ENCODE measurements at places on chromosomes 7 and 10.
A peak's percentile ranks its signal among the peaks of the same experiment; 100 is the strongest.

DNA sequence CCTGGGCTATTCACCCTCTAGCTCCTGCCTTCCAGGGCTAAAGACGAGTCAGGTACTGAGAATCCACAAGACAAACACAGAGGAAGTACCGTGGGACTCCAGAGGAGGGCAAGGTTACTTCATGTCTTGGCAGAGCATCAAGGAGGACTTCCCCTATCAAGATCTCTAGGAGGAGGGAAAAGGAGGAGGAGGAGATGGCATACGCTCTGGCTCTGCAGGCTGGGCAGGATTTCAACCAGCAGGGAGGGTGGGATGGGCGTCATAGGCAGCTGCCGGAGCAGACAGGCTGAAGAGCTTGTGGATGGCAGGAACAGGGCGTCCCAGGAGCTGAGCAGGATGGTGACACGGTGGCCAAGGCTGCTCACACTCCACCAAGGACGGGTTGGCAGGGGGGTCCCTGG, 21.3 kb downstream of the MDH2 start:
- no peak for DNase-seq

DNA sequence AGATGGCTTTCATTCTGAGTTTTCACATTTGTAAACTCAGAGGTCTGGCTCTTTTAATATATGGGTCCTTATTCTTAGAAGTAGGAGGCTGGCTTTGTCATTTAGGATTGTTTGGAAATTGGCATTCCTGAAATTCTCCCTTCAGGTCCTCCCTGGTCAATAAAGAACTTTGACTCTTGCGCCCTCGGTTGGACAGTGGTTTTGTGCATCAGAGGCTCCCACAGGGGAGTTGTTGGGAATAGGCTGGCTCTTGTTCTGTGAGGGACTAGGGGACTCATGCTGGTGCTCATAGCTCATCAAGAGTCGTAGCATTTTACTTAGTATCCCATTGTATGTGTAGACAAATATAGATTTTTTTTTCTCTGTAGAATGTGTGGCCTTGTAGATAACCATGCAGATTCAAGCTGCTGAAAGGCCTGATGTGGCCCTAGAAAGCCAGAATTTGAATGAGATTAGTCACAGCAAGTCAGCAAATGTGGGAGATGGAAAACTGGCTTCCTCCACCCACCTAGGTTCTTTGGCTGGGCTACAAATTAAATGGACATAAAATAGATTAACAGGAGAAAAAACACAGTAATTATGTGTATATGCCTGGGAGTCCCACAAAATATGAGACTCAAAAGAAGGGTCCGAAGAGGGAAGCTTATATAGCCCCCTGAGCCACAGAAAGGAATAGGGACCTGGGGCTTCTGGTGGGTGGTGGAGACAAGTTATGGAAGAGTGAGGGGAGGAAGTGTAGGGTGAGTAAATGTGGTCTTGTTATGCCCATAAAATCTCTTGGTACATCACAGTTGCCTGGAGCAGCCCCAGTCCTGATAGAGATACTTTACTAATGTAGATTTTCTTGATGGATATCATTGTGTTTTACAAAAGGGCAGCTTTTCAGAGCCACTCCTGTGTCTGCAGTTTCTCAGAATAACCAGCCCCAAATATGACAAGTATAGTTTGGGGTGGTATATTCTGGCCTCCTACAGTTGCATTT, 94.6 kb upstream of the BTBD16 start:
- DNase-seq = no peak

GRCh38 chr7:75628055-75628454, 110.7 kb downstream of the HIP1 start:
- DNase-seq = no peak

- no peak for DNase-seq
Observed at GRCh38 chr7:150842018-150842417, 10.3 kb upstream of the AOC1 start.

GRCh38 chr10:59838085-59838789, 68.1 kb downstream of the CCDC6 start:
- DNase-seq = no peak

DNA sequence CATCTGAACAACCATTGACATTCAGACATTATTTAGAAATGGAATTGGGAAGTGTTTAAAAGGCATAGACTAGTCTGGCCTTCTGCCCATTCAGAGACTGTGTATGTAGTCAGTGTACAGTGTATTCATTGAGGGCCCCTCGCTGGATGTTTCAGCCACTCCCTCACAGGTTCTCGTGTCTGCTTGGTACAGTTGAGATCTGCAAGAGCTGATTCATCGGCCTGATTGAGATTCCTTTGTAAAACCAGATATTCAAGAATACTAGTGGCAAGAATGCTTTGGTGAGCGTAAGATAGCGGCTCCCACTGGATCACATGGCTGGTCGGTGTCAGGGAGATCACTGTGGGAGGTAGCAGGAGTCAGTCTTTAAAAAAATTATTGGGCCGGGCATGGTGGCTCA, 119.5 kb downstream of the TCF7L2 start:
- no peak for DNase-seq

GRCh38 chr7:66348959-66349358, 143.8 kb downstream of the TPST1 start:
- DNase-seq = no peak

DNA sequence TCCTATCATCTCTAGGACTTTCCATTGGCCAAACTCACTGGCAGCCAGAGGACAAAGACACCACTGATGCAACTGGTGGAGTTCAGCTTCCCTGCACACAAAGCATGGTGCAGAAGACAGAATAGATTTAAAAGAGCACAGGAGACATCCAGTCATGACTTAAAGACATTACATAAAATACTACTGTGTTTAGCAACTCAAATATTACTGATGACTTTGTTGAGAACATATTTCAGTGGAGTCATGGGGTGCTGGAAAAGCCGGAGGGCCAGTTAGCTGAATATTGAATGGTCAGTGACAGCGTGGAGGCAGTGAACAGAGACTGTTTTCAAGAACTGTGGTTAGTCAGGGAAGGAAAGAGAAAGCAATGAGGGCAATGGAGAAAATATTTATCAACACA, 296.3 kb upstream of the NRP1 start:
- DNase-seq = no peak

DNA sequence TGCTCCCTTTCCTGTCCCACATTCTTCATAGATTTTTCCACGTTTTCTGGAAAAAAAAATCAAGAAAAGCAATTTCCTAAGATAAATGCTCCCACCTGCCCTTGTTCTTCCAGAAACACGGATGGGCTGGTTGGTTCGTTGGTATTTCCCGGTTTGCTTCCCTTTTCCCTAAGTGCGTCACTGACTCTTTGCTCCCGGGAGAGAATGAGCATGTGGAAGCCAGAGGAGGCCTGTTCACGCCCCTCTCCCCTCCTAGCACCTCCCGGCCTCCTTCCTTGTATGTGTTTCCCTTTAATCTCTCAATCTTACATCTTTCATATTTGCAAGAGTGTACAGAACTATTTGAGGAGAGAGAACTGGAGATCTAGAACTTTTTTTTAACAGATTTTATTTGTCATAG, 442.0 kb downstream of the GFRA1 start:
- no peak for DNase-seq

DNA sequence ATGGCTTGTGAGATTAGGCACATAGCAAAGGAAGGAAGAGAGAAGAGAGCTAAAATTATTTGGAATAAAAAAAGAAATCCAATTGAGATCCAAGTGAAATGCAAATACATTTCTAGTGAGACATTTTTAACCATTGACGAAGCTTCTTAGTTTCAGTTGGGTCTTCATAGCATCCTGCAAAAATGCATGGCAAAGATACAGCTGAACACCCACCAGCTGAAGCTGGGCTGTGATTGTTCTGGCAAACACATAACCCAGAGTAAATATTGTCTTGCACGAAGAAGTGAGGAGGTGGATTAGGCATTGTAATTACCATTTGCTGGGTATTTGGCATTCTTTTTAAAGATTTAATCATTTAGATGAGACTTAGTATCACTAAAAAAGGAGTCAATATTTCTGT, 409.4 kb downstream of the GRM8 start:
- no peak for DNase-seq

DNA sequence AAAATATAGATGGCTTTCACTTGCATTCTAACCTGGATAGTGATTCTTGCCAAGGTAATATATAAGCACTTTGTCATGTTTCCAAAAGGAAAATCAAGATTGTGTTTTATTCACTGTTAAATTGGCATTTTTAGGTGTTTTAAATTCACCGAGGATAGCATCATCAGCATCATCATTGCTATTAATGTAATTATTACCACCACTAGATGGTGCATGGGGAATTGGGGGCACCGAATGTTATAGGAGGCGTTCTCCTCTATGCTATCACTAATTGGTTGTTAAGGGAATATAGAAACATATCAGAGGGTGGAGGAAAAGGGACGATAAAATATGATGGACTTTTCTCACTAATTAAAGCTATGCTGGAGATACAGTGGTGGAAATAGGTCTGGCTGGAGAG, 95.5 kb downstream of the CELF2 start:
- no peak for DNase-seq

DNA sequence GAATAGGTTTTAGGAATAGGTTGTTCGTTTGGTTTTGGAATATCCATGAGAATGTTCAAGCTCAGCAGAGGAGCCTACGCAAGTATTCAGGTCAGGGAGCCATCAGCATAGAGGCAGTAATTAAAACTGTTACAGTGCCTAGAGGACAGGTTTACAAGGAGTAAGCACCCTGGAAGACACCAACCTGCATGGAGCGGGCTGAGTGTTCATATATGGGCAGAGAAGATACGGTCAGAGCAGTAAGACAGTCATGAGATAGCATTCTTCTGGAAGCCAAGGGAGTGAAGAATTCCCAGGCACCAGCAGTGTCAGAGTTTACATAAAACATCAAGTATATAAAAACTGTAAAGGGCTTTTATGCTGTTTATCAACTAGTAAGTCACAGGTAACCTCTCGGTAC, 96.5 kb downstream of the LRRC4 start:
- DNase-seq = no peak

- peak; percentile 57 for DNase-seq
Observed at GRCh38 chr10:11611248-11612020, at the start of gene USP6NL. Gene USP6NL (minus strand): TSS chr10:11611650. CDS start chr10:11597634, 14,016 bp downstream.

GRCh38 chr10:131279516-131279915, 32.0 kb downstream of the TCERG1L start:
- no peak for DNase-seq

DNA sequence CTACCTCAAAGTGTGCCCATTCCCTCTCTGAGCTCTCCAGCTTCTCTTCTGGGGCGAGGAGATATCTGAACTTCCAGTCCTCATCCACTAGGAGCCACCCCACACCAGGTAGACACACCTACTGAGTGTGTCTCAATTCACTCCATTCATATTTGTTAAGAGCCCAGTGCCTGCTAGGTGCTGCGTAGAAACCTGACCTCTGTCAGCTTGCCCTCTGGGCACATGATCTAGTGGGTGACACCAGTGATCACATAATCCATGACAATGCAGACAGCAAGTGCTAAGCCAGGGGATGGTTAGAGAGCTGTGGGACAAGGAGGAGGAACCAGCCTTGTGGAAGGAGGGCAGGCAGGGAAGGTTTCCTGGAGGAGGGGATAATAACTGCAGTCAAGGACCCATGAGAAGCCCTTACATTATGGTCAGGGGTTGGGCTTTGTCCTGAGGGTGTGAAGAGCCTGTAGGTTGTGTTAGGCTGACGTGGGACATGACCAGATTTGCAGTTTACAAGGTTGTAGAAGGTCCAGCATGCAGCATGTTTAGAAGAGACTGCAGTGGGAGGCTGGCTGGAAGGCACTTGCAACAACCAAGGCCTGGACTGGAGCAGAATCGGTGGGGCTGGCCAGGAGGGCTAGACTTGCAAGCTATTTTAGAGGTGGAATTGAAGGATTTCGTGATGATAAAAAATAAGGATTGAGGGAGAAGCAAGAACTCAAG, 81.8 kb downstream of the COL13A1 start:
- no peak for DNase-seq

GRCh38 chr7:21497072-21497471, 45.8 kb upstream of the DNAH11 start:
- no peak for DNase-seq

DNA sequence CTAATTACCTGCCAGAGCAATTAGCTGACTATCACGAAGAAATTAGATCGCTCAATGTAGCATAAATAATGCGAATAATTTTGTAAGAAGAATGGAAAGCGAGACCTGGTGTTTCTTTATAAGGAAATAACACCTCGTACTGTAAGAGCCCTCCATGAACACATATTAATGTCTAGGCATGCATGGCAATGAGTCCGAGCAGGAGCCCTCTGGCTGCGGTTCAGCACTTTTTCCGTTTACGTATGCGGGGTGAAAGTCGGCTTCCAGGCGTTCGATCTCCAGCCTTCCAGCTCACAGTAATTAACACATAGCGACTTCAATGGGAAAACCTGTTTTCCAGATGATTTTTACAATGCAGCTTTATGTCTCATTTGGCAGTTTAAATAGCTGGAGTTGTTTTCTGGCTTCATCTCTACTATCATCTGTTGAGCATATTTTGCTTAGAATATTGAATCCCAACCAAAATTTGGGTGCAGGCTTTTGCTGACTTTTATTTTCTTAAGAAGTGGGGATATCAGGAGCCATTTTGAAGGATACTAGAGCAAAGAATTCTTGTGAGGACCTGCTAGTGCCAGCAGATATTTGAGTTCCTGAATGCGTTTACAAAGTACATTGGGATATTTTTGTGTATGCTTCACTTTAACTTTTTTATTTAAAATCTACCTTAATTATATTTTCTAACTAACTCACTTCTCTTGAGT, 7.2 kb upstream of the SP8 start:
- no peak for DNase-seq

DNA sequence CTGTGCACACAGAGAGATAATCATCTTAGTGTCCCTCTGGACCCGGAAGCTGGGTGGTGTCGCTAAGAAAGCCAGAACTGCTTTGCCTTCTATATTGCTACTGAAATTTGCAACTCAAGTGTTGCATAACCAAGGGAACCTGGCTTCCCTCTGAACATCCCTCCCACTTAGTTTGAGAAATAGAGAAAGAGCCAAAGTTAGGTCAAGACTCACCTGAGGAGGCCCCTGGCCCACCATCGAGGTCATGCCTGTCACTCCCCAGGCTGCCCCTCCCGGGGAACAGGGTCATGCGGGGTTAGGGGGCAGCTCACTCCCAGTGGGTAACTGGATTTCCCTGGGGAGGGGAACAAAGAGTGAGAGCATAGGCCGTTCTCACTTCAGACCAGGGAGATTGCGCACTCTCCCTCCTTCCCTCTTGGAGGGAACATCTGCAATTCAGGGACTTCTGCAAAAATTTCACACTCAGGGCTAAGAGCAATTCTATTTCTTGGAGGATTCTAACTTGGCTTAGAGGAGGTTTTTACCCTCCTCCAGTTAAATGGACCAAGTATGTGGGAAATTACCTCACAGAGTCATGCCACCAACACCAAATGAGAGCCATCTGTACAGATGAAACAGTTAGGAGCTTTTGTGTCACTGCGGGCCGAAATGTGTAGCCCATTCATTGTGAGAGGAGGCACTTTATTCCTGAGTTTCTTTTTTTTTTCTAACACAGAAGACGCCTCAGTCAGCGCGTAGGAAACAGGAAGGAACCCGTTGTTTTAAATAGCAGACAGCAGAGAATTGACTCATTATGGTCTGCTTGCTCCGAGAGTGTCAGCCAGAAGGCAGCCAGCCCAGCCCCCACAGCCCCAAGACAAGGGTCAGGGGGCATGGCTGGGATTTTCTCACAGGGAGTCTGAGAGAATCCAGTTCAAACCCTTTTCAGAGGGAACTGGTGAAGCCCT, 221.3 kb downstream of the ARHGAP12 start:
- no peak for DNase-seq

Data from cortex of kidney (tissue), 1 donor.